ENCODE measurements at places on chromosomes 1 and 21.
A peak's percentile ranks its signal among the peaks of the same experiment; 100 is the strongest.

GRCh38 chr1:234896477-234897389, 231.9 kb downstream of the TOMM20 start:
- no peak for DNase-seq

GRCh38 chr21:44916965-44917364, 3.7 kb downstream of the ITGB2 start:
- no peak for DNase-seq

DNA sequence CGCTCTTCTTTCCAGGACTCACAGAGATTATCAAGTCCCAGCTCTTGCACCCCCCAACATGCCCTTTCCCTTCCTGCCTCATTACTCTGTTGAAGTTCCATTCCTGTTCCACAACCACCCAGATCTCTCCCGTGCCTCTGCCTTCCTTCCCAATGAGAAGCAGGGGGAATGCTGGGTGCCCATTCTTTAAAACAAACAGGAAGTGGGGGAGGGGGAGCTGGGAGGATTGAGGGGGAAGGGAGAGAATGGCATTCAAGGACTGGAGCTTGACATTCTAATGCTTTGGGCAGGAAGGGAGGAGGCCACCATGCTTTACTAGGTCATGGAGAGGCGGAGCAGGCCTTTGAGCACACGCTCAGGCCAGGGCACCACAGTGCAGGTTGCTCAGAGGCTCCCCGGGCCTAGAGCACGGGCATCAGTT, 150.3 kb upstream of the IRF2BP2 start:
- DNase-seq: no peak

GRCh38 chr1:21251773-21252471, 38.3 kb downstream of the ECE1 start:
- DNase-seq: peak; percentile 87

GRCh38 chr1:235999259-235999925, 65.5 kb downstream of the NID1 start:
- DNase-seq: peak; percentile 71

DNA sequence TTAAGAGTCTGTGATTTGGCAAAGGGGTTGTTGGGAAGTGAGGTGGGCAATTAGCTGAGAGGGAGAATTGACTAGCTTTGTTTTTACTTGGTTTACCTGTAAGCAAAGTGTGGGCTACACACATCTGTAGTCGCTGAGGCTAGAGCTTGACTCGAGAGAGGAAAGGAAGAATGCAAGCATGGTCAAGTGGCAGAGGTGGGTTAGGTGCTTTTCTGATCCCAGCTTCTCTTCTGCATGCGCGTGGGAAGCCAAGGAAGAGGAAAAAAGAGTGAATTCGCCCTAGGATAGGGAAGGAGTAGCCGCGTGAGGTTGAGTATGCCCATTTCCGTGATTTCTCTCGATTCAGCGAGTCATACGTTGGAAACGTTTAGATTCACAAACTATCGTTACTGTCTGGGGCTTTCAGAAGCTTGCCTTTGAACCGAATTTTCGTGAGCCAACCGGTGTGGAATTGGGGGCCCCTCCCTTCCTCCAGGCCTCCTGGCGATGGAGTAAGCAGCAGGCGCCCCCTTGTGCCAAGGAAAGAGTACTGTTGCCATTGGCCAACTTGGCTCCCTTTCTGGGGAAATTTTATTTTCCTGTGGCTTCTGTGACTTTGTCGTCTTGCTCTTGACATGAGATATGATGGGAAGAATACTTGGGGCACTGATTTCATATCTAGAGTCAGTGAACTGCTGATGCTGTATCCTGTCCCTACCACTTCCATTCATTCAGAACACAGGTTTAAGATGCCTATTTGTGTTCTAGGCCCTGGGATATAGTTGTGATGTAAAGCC, 1.3 kb downstream of the PIGV start:
- DNase-seq: peak; percentile 88

DNA sequence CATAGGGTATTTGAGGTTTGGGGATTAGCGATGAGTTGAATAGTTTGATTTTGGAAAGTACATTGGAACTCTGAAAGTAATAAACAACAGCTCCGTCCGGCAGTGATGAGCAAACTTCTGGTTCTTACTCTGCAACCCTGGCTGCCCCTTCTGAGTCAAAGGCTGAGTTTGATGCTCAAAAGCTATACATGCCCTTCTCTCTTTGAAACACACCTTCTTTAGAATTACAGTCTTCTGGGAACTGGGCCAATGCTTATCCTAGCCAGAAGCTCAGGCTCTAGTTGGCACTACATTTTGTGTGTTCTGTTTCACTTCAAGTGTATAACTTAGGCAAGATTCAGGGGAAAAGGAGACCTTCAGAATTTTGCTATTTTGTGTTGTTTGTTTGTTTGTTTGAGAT, 9.3 kb downstream of the AHCYL1 start:
- no peak for DNase-seq

DNA sequence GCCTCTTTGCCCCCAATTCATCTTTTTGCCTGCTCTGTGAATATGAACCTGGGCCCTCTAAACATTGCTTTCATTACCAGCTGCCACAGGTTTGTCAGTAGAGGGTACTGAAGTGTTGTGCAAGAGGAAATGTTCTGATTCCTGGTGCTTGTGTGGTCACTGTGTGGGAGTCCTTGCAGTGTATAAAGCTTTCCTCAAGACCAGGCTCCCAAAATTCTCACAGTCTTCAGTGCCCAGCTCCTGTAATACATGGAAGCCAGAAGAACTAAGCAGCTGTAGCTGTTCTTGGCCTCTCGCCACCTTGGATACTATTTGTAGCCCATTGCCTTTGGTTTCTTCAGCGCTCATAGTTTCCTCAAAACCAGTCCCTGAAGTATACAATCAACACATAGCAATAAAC, 1046.2 kb downstream of the BRINP3 start:
- no peak for DNase-seq

DNA sequence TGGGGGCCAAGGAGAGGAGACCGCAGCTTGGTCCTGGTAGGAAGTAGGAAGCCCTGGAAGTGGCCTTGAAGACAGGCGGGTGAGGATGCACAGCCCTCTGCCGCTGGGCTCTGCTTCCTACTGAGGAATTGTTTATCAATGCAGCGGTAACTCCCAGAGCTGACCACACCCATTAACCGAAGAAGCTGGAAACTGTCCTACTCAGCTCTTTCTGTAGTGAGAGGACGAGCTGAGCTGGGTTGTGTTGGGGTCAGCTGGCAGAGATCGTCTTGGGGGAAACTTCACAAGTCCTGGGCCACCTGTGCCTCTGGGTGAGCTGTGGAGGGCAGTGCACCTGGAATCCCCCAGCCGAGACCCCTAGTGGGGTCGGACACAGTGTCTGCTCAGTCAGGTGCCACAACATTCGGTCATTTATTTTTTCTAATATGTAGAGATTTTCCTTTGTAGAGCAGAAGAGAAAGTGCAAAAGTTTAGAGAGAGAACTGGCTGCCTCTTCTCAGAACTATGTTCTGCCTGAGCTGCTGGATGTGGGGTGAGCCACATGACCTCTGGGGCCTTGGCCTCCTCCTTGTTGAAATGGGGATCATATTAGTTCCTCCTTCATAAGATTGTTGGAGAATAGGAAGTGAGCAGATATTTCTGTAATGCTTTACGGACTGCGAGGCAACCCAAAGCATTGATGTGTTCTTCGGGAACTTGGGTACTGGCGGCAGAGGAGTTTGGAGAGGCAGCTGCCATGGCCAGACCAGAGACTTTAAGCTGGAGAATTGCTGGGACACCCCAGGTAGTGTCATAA, 3.6 kb downstream of the NECAP2 start:
- DNase-seq: no peak

GRCh38 chr1:114219172-114219868, 65.7 kb upstream of the SYT6 start:
- peak; percentile 18 for DNase-seq

GRCh38 chr1:91885716-91886506, at the start of gene TGFBR3:
Gene TGFBR3, minus strand, starts transcription at chr1:91886151. Its CDS starts 24,620 bp downstream, at chr1:91861531.
- DNase-seq: peak; percentile 97

DNA sequence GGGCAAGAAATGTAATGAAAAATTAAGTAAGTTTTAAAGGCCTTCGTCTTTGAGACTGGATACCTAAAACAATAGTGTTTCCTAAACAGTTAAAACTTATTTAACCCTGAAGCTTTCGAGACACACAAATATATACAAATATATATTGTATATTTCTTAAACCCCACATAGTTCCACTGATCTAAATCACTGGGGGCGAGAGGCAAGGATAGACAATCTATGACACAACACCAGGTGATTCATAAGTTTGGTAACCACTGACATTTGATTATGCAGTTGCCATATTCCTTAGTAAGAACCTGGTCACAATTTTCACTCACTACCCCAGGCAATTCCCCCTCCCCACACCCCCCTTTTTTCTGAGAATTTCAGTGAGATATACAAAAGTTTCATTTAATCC, 55.3 kb upstream of the BOLA1 start:
- peak; percentile 10 for DNase-seq

GRCh38 chr1:228471762-228472398, 15.3 kb upstream of the RNF187 start:
- peak; percentile 48 for DNase-seq

GRCh38 chr1:227315629-227316346, 2.5 kb downstream of the CDC42BPA start:
- DNase-seq: peak; percentile 47

- DNase-seq: peak; percentile 67
Observed at GRCh38 chr1:185170291-185170848, 13.4 kb downstream of the SWT1 start.

DNA sequence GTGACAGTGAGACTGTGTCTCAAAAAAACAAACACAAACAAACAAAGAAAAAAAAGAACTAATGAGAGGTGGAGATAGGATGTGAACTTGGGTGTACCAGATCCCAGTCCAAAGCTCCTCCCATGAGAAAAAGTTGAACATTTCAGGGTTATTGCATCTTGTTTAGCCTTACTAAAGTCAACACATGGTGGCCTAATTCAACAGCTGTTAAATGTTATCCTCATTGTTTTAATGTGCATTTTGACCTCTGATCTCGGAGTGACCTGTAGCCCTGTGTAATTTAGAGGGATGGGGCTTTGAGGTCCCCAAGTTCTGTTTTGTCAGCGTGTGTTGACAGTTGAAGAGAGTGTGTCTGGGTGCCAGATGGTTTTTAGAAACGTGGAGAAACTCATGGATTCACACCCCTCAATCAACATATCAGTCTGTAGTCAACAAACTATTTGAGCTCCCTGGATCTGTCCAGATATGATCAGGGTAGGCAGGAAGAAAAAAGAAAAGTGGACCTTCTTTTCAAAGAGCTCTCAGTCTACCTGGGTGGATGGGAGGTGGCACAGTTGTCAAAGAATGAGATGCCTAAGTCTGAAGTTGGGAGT, 34.7 kb downstream of the PTPRU start:
- DNase-seq: no peak

GRCh38 chr1:150234566-150235293, 1.2 kb downstream of the ANP32E start:
- peak; percentile 85 for DNase-seq

- peak; percentile 21 for DNase-seq
Observed at GRCh38 chr1:186213225-186213607, 161.8 kb downstream of the TPR start.

DNA sequence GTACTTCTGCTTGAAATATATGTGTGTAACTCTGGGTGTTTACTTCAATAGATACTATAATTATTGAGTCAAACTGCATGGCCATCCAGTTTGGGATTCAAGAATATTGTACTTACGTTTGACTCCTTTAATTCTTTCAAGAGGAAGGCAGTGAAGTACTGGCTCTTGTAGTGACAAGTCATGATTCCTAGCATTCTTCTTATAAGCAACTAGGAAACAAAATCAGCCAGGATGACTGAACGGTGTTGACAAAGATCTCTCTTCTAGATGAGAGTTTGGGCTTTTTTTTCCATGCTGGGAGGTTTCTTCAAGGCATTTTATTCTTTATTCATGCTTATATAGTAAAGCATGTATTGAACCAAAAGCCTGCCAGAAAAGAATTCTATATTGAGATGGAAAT, 58.3 kb downstream of the CLEC20A start:
- no peak for DNase-seq

DNA sequence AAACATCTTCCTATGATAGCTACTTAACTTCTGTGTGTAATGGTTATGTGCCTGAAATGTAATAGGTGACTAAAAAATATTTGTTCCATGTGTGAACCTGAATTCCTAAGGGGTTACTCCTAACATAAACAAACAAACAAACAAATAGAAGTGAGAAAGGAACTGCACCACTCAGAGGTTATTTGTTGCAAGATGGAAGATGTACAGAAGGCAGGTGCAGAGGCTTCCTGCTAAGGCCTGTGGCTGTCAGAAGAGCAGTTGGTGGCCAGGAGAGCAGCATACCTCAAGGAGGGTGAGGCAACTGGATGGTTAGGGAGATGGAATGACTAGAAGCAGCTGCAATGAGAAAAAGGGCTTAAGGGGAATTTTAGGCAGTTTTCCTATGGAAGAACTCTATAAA, 940.6 kb downstream of the TTLL7 start:
- no peak for DNase-seq

DNA sequence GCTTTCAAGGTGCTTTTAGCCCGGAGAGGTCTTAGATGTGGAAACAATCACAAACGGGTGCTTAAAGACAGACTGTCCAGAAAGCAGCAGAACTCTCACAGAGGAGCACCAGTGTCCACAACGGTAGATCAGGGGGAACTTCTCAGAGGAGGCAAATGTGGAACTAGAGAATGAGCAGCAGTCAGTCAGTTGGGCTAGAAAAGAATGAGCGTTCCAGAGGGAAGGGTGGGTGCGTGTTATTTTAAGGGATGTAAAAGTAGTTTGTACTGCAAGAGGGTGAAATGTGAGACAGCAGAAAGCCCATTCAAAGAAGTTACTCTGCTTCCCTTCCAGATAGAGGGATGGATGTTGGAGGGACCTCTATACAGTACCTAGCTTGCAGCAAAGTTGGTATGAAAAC, 30.9 kb downstream of the RGS5 start:
- DNase-seq: no peak

DNA sequence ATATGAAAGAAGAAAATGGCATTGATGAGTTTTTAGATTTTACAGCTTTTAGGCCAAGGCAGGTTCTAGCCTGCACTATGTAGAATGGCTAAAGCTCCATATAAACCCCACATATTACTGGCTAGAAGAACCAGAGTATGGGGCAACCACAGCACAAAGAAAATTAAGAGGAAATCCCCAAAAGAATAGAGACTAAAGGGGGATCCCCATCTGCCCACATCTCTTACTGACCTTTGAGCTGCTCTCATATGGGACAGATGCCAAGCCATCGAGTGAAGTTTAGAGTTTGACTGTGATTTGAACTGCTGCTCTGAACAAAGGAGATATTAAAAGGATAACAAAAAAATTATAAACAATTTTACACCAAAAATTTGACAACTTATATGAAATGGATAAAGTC, 102.2 kb upstream of the HAO2 start:
- DNase-seq: no peak

- DNase-seq: peak; percentile 14
Observed at GRCh38 chr1:236280438-236281197, 1.1 kb downstream of the ERO1B start.

GRCh38 chr1:86502721-86503405, 34.1 kb downstream of the CLCA1 start:
- no peak for DNase-seq

DNA sequence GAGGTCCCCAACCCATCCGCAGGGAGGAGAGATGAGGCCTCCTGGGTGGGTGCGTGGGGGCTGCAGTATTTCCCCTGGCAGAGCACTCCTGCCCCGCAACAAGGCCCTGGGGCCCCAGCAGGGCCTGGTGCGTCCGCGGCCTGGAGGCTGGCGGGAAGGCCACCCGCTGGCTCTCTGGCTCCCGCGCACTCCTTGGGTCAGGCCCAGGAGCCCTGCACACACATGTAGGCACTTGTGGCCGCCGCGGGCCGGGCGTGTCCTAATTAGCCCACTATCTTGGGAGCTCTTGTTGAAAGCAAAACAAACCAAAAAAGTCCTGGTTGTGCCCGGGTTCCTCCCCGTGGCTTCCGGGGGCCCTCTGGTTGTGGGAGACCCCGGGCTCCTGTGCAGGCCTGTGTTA, 49.7 kb upstream of the CCDC27 start:
- no peak for DNase-seq

- DNase-seq: peak; percentile 97
Observed at GRCh38 chr1:93345633-93346420, at the start of gene DR1. Gene DR1, plus strand, starts transcription at chr1:93345907. Its CDS starts 739 bp downstream, at chr1:93346646.

All from AG20443 (cell line).